ENCODE measurements at places on chromosomes 16 and 17. TPM values are rescaled to one million over a fixed set of nuclear protein-coding genes. Genes with fewer than 3 reads are reported as not detected.
A peak's percentile ranks its signal among the peaks of the same experiment; 100 is the strongest.

DDX19B gene
- total RNA-seq: 20.7 TPM

HOXB7 gene
- 17.0 TPM for total RNA-seq

KDM6B gene
- total RNA-seq: 46.4 TPM

TBC1D3B gene
- total RNA-seq: 12.8 TPM

- DNase-seq: no peak
Measured at GRCh38 chr17:61485067-61485775, 33.0 kb downstream of the TBX4 start.

DNA sequence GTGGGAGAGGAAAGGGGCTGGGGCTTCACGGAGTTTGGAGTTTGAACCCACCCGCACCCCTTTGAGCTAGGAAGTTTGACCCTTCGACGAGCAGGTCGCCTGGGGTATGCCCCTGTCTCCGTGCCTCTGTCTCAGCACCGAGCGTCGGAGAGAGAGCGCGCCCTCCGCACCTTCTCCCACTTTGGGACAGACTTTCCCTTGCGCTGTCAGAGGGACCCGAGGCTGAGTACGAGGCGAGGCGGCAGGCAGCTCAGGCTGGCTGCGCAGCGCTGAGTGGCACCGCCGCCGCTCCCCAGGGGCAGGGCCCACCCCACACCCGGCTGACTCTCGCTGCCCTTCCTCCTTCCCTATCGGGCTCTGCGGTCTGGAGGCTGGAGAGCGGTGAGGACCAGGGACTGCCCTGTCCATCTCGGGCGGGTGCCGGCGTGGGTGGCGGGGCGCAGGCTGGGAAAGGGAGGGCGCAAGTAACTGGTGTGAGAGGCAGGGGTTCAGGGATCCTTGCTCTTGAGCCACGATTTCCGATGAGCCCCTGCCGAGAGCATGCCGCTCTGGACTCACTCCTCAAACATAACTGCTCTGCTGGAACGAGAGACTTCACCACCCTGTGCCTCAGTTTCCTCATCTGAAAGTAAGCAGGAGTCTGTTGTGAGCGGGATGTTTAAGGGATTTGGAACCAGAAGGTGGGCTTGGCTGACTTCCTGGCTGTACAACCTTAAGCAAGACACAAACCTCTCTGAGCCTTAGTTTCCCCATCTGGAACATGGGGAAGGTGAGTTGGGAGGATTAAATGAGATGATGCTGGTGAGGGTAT is 981 bp downstream of the BEAN1 start:
- DNase-seq: no peak

GRCh38 chr17:36124879-36125824 is 21.5 kb downstream of the CCL4 start:
- peak; percentile 59 for DNase-seq

- no peak for DNase-seq
Measured at GRCh38 chr16:79185711-79186110, 414.8 kb downstream of the MAF start.

GRCh38 chr16:67393111-67393787 is at the start of gene TPPP3:
TSS of gene TPPP3 (minus strand) at chr16:67393498. CDS start at chr16:67391111, 2,387 bp downstream.
- DNase-seq: no peak

- DNase-seq: no peak
Measured at GRCh38 chr17:3972281-3972731, 8.1 kb upstream of the ATP2A3 start.

GRCh38 chr16:89615596-89616090 is 2.2 kb downstream of the DPEP1 start:
- no peak for DNase-seq

GRCh38 chr16:84818989-84819643 is 669 bp upstream of the CRISPLD2 start:
- DNase-seq: no peak
